ENCODE measurements at places on chromosomes 12 and 14. TPM values are rescaled to one million over a fixed set of nuclear protein-coding genes. Genes with fewer than 3 reads are reported as not detected.

Gene HOXC12
- not detected for total RNA-seq

Gene NPAS3
- total RNA-seq = not detected

Gene CLECL1
- total RNA-seq = not detected

Gene KRT75
- total RNA-seq = 0.43 TPM

Gene PELI2
- 0.10 TPM for total RNA-seq

Gene NIN
- 3.6 TPM for total RNA-seq

Gene GON7
- 48.8 TPM for total RNA-seq

Gene SLC10A1
- not detected for total RNA-seq

DNA sequence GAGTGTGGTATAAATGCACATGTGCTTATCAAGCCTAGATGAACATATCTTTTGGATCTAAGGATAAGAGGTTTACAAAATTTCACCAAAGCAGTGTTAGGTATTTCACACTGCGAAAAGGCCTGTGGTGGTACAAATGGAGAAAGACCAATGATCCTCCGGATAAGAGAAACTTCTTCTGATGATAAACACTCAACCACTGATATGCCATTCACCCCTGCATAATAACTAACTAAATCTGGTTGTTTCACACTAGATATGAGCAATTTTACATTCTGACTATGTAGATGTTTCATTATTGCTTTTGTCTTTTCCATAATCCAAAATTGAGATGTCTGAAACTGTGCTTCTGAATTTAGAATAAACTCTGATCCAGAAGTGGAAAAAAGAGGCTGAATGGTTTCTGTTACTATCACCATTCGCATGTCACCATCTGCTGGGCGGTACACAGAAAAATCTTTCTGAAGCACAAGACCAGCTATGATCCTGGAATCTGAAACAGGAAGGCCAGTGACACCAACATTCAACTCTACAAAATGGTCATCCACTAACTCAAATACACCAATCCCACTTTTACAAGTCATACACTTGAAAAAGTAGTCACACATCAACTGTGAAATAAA lies 1.3 kb downstream of the BBS10 start:
- peak; percentile 54 for DNase-seq

GRCh38 chr12:69007855-69008351 lies 74.9 kb upstream of the CPM start:
- no peak for DNase-seq

DNA sequence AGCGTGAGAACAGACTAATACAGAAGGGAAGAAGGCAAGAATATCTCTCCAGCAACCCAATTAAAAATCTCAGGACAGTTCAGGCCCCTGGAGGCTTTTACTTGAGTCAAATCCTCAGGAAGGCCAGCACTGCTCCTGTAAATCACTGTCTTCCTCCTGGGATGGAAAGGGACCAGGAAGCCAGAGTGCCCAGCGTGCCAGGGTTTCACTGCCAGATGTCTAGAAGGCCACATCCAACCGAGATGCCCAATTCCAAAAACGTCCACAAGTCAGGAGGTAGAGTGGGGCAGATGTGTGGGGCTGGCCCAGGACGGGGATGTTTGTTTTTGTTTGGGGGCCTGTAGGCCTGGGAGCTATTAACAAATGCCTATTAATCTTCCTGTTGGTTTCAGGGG lies 332.0 kb downstream of the MED13L start:
- DNase-seq = no peak

DNA sequence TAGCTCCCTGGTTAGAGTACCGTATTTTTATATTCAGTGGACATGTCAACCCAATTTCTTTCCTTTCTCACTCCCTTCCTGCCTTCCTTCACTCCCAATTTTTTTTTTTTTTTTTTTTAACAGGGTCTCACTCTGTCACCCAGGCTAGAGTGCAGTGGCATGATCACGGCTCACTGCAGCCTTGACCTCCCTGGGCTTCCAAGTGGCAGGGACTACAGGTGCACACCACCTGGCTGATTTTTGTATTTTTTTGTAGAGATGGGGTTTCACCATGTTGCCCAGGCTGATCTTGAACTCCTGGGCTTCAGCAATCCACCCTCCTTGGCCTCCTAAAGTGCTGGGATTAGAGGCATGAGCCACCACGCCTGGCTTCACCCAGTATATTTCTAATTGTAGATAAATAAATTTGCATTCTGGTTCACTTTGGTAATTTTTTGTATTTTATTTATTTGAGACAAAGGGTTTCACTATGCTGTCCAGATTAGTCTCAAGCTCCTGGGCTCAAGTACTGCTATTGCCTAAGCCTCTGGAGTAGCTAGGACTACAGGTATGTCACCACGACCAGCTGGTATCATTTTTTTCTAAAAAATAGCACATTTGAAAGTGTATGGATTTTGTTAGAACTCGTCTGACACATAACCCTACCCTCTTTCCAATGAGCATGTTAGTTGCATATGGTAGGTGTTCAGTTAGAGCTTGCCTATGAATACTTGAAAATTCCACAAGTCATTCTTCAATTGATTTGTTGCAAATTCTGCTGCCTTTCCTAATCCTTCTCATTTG lies 15.7 kb downstream of the SLC38A2 start:
- DNase-seq = no peak

- DNase-seq = no peak
Observed at GRCh38 chr12:6952121-6952862, 1.1 kb downstream of the PTPN6 start.

DNA sequence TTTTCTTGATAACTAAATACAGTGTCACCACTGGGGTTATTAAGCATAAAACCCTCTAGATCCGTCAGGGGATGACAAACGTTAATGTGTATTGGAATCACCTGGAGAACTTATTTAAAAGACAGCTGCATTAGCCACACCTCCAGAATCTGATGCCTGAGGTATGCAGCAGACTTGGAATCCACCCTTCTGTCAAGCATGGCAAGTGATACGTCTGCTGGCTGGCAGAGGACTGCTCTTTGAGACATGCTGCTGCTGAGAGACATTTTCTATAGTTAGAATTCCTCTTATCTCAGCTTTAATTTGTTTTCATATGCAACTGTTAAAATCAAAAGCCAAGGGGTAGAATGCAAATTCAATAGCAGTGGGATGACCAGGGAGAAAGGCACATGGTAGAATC lies 496.3 kb downstream of the NELL2 start:
- DNase-seq = peak; percentile 43

DNA sequence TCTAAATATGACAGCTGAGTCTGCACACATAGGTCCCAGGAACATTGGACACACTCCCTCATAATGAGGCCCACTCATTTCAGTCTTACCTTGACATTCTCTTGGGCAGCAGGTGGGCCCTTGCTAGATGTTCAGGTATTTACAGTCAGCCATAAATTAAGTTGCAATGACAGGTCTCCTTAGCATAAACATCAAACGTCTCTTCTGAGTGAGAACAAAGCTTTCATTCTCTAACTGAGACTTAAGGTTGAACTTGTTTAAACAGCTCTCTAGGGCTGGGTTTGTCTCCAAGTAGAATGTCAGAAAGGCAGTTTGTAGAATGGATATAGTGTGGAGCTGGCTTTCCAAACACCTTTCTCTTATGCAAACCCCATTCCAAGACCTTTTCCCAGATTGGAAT lies 10.3 kb downstream of the ACVR1B start:
- DNase-seq = no peak

- DNase-seq = no peak
Observed at GRCh38 chr14:96929950-96930349, 132.8 kb downstream of the VRK1 start.

DNA sequence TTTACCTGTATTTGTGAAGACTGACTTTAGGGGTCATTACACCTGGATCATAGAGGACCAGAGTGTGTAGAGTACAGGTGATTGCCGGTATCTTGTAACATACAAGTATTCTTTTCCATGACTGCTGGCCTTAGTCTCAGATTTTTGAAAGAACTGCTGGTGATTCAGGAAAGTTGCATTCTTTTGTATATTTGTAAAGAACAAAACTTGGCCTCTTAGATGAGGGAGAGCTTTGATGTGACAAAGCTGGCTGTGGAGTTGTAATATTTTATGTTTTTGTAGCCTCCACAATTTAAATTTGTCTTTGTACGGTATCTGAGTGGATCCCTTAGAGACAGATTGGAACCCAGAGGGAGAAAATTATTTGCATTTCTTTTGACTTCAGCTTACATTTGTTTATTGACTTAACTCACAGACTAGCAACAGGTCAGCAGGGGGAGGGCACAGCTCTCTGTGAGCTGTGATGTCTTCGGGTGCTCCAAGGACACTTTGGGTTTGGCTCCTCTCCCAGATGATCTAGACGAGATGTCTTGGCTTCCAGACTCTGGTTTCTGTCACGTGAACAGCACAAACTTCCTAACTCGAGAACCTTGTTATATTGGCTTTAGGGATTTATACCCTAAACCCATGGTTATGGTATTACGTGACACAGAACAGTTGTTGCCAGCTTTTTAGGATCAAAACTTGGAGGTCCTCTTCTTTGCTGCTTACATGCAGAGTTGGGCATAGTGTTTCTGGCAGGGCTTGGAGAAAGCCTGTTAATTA lies 65.9 kb downstream of the DAAM1 start:
- DNase-seq = peak; percentile 44

DNA sequence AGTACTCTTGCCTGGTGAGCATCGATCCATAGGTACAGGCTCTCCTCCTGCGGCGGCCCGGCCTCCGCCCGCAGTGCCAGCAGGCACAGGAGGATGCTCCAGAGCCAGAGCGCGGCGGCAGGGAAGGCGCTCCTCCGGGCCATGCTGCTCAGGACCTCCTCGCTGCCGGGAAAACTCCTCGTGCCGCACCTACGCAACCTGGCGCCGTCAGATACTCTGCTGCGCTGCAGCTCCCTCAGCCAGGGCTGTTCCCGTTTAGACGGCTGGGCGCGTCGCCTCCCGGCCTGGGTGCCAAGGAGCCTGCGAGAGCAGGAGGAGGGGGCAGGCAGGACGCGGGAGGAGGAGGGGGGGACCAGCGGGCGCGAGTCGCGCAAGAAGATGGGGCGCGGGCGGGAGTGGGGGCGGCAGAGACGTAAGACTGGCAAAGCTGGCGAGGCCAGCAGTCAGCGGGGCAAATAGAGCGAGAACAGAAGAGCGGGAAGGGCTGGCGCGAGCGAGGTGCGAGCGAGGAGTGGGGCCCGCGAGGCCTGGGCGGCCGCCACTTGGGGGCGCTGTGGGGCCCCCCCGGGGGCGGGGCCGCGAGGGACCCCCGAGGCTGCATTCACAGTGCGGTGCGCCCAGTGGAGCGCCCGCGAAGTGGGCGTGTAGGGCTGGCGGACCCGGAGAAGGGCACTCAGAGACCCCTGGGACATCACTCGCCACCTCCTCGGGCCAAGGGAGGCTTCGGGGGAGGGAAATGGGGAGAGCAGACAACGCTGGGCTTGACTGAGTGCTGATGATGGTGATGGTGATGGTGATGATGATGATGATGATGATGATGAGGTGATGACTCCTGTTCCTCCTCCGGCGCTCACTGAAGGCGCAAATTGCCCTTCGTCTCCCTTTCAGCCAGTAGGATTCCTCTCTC lies at the start of gene WIF1:
Gene WIF1, minus strand, starts transcription at position 257 of the 907 bp plus-strand sequence. Its CDS starts 114 bp downstream, at position 143.
- DNase-seq = no peak

GRCh38 chr12:121568971-121569751 lies 11.7 kb downstream of the KDM2B start:
- no peak for DNase-seq

GRCh38 chr12:95446506-95446900 lies 27.4 kb upstream of the METAP2 start:
- peak; percentile 2 for DNase-seq

DNA sequence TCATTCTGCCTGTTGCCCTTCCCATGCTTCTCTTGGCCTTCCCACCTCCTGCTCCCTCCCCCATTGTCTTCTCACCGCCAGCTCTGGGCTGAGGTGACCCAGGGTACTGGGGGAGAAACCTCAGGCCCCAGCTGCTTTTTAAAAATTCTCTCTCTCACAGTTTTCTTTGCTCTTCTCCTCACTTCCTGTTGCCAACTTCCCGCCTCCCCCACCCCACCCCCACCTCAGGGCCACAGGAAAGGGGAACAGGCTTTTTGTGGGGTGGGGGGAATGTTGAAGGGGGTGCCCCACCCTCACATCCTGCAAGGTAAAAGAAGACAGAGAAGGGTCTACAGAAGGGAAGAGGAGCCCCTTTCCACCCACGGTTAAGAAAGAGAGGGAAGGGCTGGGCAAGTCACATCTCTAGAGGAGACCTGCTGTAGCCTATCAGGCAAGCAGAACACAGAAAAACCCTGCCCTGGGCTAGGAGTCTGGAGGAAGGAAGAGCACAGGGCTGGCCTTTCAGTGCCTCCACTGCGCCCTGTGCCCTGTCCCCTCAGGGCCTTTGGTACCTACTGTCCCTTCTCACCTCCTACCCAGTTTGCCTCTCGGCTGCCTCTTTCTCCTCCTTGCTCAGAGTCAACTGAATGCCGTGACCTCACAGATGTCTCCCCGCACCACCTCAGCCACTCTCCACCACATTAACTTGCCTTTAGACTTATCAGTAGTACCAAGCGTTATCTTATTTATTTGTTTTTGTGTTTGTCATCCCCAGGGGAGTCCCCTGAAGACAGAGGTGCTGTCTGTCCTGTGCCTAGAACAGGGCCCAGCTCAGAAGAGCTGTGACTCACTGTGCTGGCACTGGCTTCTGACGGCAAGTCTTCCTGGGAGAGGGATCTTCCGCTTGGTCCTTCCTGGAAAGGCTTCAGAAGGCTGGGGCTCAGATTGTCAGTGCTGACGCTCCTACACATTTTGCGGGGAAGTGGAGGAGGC lies 1.7 kb downstream of the ARHGAP9 start:
- DNase-seq = no peak

DNA sequence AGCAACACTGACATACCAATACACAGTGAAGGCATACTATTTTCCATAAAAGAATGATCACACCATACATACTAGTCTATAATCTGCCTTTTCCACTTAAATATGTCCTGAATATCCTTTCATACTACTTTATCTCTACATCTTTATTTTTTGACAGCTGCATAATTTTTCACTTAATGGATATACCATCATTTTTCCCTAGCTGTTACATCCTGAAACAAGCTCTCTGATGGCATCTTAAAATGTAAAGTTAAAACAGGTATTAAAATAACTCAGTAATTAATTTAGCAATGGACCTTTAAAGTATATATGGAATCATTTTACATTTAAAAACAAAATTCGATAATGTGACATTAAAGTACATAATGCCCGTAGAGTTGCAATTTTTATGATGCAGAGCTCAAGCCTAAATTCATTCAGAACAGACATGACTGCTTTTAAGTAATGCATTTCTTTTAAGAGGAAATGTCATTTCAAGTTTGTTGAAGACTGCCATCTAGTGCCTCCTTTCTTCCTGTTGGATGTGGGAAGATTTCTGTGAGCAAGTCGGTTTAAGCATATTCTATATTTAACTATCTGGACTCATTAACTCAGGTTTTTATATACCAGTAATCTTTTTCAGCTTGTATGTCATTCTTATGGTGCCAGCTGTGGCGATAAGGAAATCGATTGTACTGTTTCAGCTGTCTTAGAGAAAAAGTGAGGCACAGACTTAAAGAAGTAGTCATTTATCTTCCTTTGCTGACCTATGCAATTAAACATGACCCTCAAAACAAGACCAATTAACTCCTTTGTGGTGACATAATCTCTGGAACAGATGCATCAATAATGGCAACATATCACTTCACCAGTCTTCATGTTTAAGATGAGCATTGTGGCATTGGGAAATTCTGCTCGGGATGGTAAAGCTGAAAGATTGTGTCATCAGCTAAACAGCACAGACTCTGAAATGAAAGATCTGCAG lies 20.3 kb downstream of the PRICKLE1 start:
- peak; percentile 51 for DNase-seq
